ENCODE measurements at places on chromosomes 2 and 18. TPM values are rescaled to one million over a fixed set of nuclear protein-coding genes. Genes with fewer than 3 reads are reported as not detected.

Gene WDR33
- total RNA-seq = 40.9 TPM

Gene SP140
- 5.1 TPM for total RNA-seq

Gene CD207
- total RNA-seq = not detected

Gene REG3G
- total RNA-seq = 0.52 TPM

Gene COA5
- 25.7 TPM for total RNA-seq

Gene MALT1
- total RNA-seq = 28.8 TPM

Gene SNORC
- total RNA-seq = 1.5 TPM

Gene CNOT11
- 49.1 TPM for total RNA-seq

Gene CCT4
- total RNA-seq = 92.7 TPM

DNA sequence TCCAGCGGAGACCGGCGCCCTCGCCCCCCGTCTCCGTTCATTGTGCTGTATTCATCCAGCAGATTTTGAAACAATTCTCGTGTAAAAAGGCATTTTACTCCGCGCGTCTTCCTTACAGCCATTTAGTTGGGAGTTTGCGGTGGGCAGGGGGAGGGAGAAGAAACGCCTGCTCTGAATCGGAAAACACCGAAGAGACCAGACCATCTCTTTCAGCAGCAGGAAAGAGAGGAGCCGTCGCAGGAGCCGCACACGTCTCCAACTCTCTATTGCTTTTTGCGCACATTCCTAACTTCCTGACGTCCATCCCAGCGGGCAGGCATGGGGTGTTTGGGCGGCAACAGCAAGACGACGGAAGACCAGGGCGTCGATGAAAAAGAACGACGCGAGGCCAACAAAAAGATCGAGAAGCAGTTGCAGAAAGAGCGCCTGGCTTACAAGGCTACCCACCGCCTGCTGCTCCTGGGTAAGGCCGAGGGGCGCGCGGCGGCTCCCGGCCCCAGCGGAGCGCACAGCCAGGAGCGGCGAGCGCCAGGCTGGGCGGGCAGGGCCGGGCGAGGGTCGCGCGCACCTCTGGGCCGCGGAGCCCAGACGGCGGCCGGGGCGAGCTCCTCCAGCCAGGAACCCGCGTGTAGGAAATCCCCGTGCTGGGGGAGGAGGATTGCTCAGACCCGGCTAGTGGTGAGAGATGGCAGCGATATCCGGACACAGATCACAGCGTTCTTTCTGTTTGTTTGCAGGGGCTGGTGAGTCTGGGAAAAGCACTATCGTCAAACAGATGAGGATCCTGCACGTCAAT is 63.2 kb downstream of the GNAL start:
- no peaks in the 10 kb centered on the region for H3K36me3 ChIP-seq
- peak overlapping the region; percentile 38 for H3K4me3 ChIP-seq
- peaks cover 10% of the 10 kb centered on the region for H3K4me1 ChIP-seq
- no peak for DNase-seq
- H3K27me3 ChIP-seq = peaks cover 9% of the 10 kb centered on the region

- DNase-seq = no peak
Measured at GRCh38 chr2:62538756-62539155, 32.8 kb upstream of the TMEM17 start.

DNA sequence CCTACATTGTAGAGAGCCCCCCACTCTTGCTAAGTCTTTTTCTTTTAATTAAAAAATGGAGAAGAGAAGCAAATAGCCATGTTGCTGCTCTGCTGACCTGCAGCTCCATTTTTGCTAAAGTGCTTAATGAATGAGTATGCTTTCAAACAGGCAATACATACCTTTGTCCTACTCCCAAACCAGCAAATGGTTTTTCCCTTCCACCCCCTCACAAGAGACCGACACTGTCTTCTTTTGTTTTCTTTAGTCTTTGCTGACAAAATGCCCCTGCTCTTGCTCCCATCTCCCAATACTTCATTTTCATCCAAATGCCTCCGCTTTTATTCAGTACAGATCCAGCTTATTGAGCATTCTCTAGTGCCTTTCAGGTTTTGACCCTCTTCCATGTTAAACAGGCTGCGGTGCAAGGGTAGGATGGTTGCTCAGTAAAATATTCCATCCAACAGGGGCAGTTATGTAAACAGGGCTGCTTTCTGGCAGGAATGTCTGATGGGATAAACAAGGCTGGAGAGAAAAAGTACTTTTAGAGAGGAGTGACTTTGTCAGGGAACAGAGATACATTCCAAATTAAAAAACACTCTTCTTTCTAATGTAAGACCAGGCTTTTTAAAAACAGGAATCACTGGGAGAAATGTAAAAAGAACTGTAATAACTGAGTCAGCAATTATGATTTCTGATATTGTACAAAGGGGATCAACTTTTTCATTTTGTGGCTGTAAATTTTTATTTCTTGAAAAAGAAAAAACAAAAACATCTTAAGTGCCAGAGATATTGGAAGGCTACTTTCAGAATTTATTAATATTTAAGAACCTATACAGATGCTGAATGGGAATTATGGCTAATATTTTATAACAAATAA is 136.8 kb downstream of the MEP1B start:
- no peak overlapping the region for H3K27ac ChIP-seq
- no peaks in the 10 kb centered on the region for H3K4me1 ChIP-seq
- no peaks in the 10 kb centered on the region for H3K36me3 ChIP-seq
- no peak for DNase-seq
- no peaks in the 10 kb centered on the region for H3K27me3 ChIP-seq
- H3K4me3 ChIP-seq = no peak overlapping the region

GRCh38 chr2:178237488-178238153 is 43.3 kb downstream of the OSBPL6 start:
- DNase-seq = no peak
- no peaks in the 10 kb centered on the region for H3K36me3 ChIP-seq
- no peak overlapping the region for H3K27ac ChIP-seq
- no peak overlapping the region for H3K4me3 ChIP-seq

DNA sequence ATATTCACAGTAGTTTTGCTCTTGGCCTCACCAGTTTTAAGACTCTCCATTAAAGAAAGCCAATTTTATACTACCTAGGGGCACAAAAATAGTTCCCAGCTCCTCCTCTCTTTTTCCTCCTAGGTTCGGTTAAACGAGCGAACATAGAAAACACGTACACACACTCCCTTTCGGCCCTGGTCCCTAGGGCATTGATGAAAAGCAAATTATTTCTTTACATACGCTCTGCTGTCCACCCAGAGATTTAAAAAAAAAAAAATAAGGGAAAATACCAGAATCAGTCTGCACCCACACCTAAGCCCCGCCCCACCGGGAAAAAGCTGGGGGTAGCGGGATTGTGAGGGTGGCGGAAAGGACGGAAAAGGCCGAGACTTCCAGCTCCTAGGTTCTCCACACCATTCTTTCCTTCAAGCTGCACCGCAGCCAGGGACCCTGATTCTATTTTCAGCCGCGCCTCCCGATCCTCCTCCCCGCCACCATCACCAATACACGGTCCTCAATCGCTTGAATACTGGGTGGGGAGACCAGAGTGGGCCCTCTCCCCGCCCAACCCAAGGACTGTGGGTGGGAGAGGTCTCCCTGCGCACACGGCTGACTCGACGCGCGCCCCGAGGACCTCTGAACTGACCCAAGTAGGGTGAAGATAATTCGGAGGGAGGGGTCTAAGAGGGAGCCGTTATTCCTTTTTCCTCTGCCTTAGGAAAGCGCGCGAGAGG is 769 bp downstream of the ATF2 start:
- H3K27me3 ChIP-seq = no peaks in the 10 kb centered on the region
- no peaks in the 10 kb centered on the region for H3K4me1 ChIP-seq
- peak overlapping the region; percentile 97 for H3K27ac ChIP-seq
- peak overlapping the region; percentile 70 for H3K4me3 ChIP-seq

GRCh38 chr2:130831356-130831755 is 5.4 kb upstream of the ARHGEF4 start:
- no peak overlapping the region for H3K4me3 ChIP-seq
- H3K27ac ChIP-seq = no peak overlapping the region
- no peaks in the 10 kb centered on the region for H3K27me3 ChIP-seq
- no peaks in the 10 kb centered on the region for H3K36me3 ChIP-seq

GRCh38 chr2:171879865-171880264 is 14.2 kb downstream of the SLC25A12 start:
- H3K27me3 ChIP-seq = no peaks in the 10 kb centered on the region
- no peaks in the 10 kb centered on the region for H3K36me3 ChIP-seq
- no peak for DNase-seq
- no peak overlapping the region for H3K27ac ChIP-seq
- no peak overlapping the region for H3K4me3 ChIP-seq

GRCh38 chr2:236136538-236136937 is 31.6 kb downstream of the GBX2 start:
- no peak for DNase-seq
- H3K36me3 ChIP-seq = no peaks in the 10 kb centered on the region
- no peak overlapping the region for H3K27ac ChIP-seq

- no peak overlapping the region for H3K27ac ChIP-seq
- no peaks in the 10 kb centered on the region for H3K27me3 ChIP-seq
- H3K36me3 ChIP-seq = no peaks in the 10 kb centered on the region
- H3K4me1 ChIP-seq = no peaks in the 10 kb centered on the region
- H3K4me3 ChIP-seq = no peak overlapping the region
Measured at GRCh38 chr2:226995625-226996041, 159.8 kb downstream of the RHBDD1 start.

DNA sequence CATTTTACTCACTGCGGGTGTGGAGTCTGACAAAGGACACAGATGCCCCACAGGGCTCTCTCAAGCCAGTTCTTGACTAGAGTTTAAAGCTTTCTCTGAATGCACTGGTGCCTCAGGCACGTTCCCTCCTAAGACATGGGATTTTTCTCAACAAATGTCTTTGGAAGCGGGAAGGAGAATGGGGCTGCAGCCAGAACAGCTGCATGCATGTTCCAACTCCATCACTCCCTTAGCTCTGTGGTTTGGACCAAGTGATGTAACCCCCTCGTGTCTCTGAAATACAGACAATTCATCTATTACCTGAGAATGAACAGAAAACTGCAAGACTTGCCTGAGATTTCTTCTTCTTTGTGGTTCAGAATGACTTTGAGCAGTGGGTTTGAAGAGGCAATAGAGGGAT is 141.7 kb upstream of the SERPINE2 start:
- H3K27me3 ChIP-seq = no peaks in the 10 kb centered on the region
- no peaks in the 10 kb centered on the region for H3K4me1 ChIP-seq
- H3K36me3 ChIP-seq = no peaks in the 10 kb centered on the region

GRCh38 chr2:163723348-163723747 is 12.5 kb downstream of the FIGN start:
- H3K27me3 ChIP-seq = no peaks in the 10 kb centered on the region
- DNase-seq = no peak
- peaks cover 6% of the 10 kb centered on the region for H3K4me1 ChIP-seq
- H3K36me3 ChIP-seq = no peaks in the 10 kb centered on the region
- no peak overlapping the region for H3K27ac ChIP-seq

DNA sequence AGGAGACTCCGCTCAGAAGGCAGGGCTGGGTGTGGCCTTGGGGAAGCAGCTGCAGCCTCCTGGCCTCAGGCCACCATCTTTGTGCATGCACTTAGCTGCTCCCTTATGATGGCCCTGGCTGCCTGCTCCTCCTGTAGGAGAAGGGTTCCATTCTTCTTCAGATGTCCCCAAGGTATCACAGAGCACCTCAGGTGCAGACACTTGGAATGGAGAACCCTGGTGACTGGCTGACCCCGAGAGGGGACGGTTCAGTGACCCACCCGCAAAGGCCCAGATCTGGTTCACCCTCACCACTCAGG is 9.6 kb downstream of the GPAT2 start:
- H3K36me3 ChIP-seq = no peaks in the 10 kb centered on the region
- H3K27me3 ChIP-seq = no peaks in the 10 kb centered on the region
- no peaks in the 10 kb centered on the region for H3K4me1 ChIP-seq

DNA sequence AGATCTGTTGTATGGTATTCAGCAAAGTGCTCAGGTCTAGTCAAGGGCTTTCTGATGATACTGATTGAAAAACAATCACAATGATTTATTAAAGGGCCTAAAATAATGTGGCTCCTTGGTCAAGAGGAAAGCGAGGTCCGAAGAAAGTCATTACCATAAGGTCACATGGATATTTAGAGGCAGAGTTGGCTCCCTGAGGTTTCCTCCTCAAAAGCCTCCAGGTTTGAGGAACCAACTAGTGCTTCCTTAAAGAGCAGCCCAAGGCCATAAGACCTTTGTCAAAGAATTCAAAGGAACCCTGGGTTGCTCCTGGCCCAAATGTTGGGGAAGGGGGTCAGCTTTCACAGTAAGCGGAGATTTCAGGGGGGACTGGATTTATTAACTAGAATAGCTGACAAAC is 280.7 kb upstream of the ATP5MC3 start:
- no peaks in the 10 kb centered on the region for H3K36me3 ChIP-seq
- no peaks in the 10 kb centered on the region for H3K4me1 ChIP-seq
- no peak overlapping the region for H3K27ac ChIP-seq
- no peaks in the 10 kb centered on the region for H3K27me3 ChIP-seq
- no peak overlapping the region for H3K4me3 ChIP-seq
- DNase-seq = no peak

DNA sequence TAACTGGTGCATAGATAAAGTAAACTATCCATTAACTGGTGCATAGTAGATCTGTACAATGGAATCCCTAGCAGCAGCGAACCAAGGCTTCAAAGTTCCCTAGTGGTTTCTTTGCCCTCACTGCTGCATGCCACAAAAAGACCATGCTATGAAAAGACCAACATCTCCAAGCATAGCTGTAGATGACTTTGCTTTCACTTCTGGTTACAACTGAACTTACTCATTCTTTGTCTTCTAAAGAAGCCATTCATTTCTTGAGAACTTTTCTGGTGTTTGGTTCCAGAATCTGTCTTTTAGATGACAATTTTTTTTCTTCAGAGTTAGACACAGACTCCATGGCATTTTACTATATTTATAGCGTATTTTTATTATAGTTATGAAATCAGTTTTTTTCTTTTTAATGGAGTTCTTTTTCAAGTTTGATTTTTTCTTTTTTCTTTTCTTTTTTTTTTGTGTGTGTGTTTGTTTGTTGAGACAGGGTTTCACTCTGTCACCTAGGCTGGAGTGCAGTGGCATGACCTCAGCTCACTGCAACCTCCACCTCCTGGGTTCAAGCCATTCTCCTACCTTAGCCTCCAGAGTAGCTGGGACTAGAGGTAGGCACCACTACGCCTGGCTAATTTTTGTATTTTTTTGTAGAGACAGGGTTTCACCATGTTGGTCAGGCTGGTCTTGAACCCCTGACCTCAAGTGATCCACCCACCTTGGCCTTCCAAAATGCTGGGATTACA is 63.6 kb downstream of the SLC35F5 start:
- no peaks in the 10 kb centered on the region for H3K4me1 ChIP-seq
- no peak overlapping the region for H3K4me3 ChIP-seq
- no peak overlapping the region for H3K27ac ChIP-seq
- H3K36me3 ChIP-seq = no peaks in the 10 kb centered on the region
- no peaks in the 10 kb centered on the region for H3K27me3 ChIP-seq

GRCh38 chr2:236939271-236939670 is 146.4 kb upstream of the COPS8 start:
- H3K4me3 ChIP-seq = no peak overlapping the region
- peaks cover 12% of the 10 kb centered on the region for H3K4me1 ChIP-seq
- DNase-seq = no peak
- no peaks in the 10 kb centered on the region for H3K36me3 ChIP-seq

GRCh38 chr18:43596105-43596712 is 318.9 kb upstream of the SYT4 start:
- no peaks in the 10 kb centered on the region for H3K4me1 ChIP-seq
- H3K27ac ChIP-seq = no peak overlapping the region
- no peaks in the 10 kb centered on the region for H3K36me3 ChIP-seq
- no peak overlapping the region for H3K4me3 ChIP-seq
